ENCODE measurements at places on chromosomes 3 and 15.
A peak's percentile ranks its signal among the peaks of the same experiment; 100 is the strongest.

- no peak for DNase-seq
Observed at GRCh38 chr3:54535619-54536018, 392.2 kb downstream of the LRTM1 start.

DNA sequence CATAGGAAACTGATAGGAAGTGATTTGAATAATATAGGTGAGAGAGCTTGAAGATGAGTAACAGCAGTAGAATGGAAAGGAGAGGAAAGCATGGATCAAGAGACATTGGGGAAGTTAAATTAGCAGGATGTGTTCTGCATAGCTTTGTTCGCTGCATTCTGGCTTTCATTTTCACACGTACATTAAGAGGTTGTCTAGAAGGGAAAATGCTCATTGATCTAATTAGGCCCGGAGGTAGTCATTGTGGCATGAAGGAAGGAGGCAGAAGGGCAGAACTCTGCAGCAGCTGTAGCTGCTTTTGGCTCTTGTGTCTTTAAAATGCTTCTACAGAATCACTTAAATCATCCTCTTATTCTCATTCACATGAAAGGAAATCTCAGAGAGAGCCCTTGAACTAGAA is 40.3 kb downstream of the KCNAB1 start:
- no peak for DNase-seq

- no peak for DNase-seq
Observed at GRCh38 chr3:59919586-59919985, 869.8 kb upstream of the CFAP20DC start.

GRCh38 chr15:38531509-38531908 is 33.1 kb downstream of the RASGRP1 start:
- DNase-seq, result no peak

DNA sequence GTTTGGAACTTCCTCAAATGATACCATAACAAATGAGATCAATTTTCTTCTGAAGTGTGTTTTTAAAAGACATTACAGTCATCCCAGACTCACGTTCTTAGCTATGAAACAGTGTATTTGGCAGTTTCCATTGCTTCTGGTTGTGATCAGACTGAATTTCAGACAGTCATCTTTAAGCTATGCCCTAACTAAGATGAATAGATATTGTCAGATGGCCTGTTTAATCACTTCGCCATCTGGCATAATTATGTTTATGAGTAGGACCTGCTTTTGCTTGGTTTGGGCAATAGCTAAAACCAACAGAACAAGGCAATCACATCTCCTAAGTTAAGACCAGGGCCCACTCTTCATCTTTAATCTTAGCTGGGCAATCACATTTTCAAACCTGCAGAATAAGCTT is 313.1 kb downstream of the SV2B start:
- DNase-seq, result no peak

GRCh38 chr3:77039606-77040171 is at the start of gene ROBO2:
ROBO2 (plus strand) TSS chr3:77040099; CDS start chr3:77040786, 687 bp downstream.
- peak; percentile 23 for DNase-seq

Data from NCI-H187 (cell line).